ENCODE measurements at places on chromosomes 7 and 10. TPM values are rescaled to one million over a fixed set of nuclear protein-coding genes. Genes with fewer than 3 reads are reported as not detected.

DNA sequence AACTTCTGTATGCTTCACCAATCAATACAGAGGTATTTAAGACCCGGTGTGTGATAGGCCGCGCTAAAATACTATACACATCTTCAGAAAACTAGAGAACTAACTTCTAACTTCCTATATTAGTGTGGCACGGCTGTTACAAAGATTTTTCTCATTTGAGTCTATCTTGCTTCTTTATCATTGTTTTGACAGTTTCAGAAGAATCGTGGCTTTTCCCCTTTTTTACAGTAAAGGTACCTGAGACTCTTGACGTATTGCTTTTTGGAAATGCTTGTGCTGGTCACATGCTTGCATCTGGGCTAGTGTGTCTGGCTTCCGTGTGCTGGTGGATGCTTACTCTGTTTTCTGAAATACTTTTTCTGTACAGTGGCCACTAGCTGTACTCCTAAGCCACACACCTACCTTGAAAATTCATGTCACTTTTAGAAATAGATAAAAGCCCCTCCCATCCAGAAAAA, 12.7 kb downstream of the IKZF1 start:
- no peak for DNase-seq

DNA sequence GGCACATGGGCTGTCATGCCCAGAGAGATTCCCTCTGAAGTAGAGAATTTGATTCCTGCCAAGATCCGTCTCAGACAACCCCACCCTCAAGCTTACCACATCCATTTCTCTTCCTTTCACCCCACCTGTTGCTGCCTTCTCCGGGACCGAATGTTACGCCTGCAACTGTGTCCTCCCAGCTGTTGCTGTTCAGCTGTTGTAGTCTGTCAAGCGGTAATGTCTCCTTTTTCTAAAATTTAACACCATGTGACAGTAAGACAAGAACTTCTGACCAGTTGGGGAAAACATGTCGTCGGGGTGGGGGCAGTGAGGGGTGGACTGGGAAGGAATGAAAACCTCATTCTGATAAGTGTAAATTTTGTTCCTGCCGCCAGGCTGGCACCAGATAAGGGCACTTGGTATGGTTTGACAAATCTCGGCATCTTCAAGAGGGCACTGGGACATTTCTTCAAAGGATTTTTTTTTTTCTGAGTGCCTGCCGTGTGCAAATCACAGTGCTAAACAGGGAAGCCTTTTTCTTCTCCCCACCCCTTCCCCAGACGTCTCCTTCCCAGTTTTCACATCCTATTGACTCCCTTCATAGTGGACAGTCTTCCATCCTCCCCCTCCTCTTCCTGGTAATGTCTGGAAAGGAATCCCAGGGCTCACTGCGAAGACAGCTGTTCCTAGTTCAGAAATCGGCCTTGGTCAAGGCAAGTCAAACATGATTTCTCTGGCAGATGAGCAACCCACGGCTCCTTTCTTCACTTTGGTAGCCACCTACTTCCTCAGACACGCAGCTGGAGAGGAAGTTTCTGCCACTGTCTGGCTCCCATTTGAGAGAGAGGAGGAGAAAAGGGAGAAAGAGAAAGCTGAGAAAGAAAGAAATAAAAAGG, 5.0 kb upstream of the CELF2 start:
- DNase-seq, result no peak

GRCh38 chr10:43380610-43381222, 9.3 kb downstream of the FXYD4 start:
- no peak for DNase-seq

Gene TUBAL3
- total RNA-seq, result not detected

DNA sequence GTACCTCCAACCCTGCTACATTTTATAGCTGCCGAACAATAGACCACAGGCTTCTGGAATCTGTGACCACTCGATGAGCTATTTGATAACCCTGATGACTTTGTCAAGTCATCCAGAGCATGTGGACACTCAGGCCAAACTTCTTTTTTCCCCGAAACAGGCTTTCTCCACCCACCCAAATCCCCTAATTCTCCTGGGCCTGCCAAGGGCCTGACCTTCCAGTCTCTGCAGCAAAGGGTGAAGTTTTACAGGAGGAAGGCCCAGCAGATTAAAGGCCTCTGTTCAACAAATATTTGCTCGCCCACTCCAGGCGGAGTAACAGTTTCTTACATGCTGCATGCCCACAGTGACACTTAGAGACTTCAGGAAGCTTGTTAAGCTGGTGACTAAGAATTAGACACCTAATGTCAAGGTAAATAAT, 2.0 kb downstream of the JCAD start:
- peak; percentile 37 for DNase-seq

DNA sequence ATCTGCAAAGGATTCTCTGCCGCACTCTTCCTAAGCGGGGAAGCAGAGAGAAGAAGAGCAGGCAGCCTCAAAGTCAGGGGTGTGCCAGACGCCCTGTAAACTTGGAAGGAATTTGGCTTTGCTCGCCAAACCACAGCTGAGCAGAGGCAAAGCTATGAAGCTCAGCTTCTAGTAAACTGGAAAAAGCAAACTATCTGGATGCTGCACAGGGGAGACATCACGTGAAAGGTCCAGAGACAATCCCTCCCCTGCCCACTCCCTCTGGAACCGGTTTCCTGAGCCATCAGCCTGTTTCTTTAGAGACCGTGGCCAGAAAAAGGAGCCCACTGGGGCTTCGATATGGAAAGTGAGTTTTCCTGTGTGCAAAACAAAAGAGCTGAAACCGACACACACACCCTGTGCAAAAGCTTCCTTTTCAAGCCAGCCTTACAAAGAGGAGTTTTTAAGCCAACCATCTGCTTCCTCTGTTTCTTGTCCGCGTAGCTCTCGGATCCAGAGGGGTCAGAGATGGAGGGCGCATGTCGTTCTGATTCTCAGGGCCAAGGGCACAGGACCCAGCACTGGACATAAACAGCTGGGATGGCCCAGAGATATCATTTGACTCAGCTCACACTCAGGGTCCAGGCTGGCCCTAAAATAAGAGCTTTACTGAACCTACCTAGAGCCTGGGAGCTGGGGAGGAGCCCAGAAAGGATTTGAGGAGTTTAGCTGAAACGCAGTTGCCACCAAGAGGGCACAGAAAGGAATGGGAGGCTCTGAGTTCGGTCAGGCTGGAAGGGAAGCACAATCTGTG, 58.2 kb upstream of the DNAAF5 start:
- no peak for DNase-seq

DNA sequence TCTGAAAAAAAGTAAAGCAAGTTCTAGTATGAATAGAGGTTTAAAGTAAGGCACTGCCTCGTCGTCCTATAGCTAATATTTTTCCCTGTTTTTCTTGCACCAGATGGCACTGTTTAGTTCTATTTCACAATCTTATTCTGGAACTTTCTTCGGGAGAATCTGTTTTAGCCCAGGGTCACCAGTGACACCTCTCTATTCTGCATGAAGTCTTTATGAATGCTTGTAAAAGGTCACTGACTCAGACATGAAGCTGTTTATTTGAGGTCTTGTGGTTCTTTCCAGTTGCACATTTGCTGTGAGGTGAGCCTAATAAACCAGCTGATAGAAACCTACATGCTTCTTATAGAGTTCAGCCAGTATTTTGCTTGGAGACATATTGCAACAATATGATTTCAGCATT, 444.3 kb downstream of the AUTS2 start:
- no peak for DNase-seq

Gene NFE2L3
- total RNA-seq, result 25.4 TPM

DNA sequence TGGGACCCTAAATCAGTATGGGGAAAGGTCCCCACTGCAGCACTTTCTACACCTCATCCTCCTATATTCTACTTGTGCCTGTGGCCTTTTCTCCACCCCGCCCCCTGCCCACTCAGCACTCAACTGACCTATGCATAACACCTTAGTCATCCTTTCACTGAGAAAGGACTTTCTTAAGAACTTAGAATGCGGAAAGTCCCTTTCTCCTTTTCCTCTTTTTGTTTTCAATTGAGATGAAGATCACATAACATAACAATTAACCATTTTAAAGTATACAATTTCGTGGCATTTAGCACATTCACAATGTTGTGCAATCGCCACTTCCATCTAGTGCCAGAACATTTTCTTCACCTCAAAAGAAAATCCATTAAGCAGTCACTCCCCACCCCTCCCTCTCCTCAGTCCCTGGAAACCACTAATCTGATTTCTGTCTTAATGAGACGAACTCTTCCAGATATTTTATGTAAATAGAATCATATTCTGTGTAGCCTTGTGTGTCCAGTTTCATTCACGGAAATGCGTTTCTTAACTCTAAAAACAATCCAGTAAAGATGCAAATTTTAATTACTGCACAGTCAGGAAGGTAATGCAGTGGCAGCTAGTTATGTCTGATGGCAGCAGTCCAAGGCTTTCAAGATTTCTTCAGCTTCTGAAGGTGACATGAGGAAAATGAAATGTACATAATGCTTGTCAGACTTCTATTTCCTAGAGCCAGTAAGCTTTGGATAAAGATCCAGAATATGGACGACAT, 41.7 kb downstream of the FAS start:
- DNase-seq, result peak; percentile 76

DNA sequence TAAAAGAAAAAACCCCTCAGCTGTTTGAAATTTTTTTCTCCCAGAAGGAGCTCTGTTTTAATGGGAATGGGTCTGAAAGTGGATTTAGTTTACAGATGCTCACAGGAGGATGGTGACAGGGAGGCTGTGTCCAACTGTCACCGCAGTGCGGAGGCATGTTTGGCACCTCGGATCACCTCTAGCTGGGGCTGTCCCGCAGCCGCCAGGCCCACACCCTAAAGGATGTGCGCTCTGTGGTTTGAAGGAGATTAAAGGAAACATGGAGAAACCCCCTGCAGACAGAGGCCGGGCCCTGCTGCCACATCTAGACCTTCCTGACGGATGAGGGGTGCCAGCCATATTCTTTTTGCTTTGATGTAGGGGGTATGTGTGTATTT, 160.6 kb downstream of the DNAJB6 start:
- DNase-seq, result no peak

- peak; percentile 57 for DNase-seq
Observed at GRCh38 chr10:28077889-28078288, 79.0 kb upstream of the ODAD2 start.

Gene OIT3
- total RNA-seq, result not detected

DNA sequence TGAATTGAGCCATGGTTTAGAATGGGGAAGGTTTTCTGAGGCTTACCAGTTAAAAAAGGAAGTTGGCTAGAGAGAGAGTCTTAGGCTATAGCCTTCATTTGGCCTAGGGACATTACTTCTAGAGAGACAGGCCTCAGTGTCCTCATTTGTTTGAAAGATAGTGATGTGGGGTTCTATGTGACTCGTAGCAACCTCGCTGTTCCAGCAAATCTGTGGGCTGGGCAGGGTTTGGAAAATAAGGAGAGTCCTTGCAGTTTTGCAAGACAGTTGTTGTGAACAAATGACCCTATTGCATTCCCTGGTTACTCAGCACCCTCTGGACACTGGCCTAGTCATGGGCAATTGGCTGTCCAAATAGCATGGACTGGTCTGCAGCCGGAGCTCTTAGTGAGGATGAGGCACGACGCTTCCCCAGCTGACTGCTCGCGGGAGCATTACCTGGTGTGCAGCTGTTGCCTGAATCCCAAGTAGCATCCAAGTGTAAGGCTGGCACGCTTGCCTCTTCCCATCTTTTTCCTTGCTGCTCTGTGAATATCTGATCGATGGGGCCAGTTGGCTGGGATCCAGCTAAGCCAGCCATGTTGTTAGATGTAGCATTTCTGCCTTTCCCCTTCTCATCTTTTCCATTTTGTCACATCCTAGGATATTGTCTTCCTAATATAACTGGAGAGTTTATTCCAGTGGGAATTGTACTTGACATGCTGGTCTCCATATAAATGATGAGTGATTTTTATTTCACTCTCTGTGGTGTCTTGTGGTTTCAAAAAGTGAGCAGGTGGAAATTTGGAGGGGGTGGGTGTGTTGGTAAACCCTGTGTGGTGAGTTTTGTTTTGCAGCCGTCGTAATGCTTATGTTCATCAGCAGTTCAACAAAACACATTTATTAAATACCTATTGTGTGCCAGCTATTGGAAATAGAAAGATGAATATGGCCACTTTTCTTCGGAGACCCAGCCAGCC, 99.8 kb downstream of the SND1 start:
- DNase-seq, result no peak

GRCh38 chr10:49083261-49083660, 32.1 kb downstream of the VSTM4 start:
- DNase-seq, result no peak

DNA sequence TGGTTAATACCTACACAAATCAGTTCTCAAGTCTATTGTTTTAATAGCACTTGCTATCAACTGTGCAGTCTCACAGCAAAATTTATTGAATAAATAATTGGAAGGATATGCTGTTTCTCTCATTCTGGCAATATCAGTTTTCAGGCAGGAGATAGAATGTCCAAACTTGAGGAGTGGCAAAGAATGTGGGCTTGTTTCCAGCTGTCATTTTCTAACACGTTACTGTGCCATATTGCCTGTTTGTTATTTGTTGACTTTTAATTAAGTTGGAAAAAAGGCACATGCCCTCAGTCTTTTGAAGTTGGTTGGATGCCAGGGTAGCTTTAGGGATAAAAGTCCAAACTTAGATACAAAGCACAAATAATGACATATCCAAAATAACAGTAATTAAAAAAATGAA, 52.2 kb downstream of the MAGI2 start:
- DNase-seq, result no peak

DNA sequence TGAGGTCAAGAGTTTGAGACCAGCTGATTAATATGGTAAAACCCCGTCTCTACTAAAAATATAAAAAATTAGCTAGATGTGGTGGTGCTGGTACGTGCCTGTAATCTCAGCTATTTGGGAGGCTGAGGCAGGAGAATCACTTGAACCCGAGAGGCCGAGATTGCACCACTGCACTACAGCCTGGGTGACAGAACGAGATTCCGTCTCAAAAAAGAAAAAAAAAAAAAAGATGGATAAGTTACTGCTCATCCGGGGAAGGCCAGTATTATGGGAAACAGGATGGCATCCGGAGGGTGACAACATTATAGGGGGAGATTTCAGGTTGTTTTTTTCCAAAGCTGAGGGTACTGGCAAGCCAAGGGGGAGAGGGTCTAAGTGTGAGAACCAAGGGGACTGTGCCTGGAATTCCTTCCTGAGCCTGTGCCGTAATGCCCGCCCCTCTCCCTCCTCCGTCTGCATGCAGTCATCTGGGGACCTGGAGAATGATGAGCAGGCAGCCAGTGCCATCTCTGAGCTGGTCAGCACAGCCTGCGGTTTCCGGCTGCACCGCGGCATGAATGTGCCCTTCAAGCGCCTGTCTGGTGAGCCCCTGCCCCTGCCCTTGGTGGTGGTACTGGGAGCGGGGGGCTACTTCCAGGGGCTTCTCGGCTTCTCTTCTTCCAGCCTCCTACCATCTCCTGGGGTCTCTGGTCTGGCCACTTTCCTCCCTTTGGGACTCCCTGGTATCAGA, 4.4 kb downstream of the LAMTOR4 start:
- DNase-seq, result no peak

DNA sequence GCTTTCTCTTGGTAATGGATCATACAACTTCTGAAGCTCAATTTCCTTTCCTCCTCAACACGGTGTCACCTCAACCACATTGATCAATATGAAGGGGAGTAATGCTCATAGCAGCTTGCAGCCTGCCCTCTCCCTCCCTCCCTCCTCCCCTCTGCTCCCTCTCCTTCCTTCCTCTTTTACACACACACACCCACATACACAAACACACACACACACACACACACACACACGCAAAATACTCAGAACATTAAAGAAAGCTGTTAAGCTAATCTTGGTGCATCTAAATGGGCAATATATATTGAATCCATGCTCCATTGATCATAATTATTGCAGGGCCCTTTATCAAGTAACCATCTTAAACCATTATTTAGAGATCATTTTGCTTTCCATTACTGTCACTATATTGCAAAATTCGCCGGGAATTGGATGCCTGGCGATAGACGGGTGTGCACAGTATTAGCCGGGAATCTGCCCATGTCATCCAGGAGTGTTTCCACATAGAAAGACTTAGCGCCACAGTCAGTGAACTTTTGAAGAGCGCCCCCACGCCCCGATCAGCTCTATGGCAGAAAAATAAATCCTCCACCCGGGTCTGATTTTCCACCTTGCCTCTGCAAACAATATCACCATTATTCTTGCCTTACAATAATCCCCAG, 122.0 kb downstream of the PRLHR start:
- DNase-seq, result no peak

Data from HT1080 (cell line).